ENCODE measurements at places on chromosomes 16 and 17. TPM values are rescaled to one million over a fixed set of nuclear protein-coding genes. Genes with fewer than 3 reads are reported as not detected.
A peak's percentile ranks its signal among the peaks of the same experiment; 100 is the strongest.

- no peak for DNase-seq
Measured at GRCh38 chr17:81033535-81034167, 1.3 kb upstream of the BAIAP2 start.

DNA sequence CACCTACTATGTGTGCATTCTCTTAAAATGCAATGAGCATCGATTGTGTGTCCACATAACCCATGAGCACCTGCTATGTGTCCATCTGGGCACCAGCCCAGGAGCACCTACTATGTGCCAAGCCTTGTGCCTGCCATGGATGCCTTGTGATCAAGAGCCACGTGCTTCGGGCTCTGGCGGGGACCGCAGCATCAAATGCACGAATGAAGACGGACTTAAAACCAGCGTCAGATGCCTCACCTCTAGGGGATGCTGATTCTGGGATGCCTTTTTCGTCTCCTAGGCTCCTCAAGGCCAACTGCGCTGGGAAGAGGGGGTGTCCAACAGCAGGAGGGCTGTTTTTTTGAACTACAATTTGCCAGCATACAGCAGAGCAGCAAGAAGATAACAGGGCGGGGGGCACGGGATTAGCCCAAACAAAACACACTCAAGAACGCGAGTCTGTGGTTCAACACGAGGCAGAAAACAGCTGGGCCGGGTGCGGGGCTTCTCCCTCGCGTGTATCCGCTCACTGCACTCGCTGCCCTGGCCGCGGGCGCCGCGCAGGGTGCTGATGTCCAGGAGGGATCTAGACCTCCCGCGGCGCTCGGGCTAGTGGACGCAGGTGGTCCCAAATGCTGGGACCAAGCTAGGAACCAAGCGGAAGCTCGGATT lies 1.2 kb upstream of the GLIS2 start:
- DNase-seq, result peak; percentile 52

DNA sequence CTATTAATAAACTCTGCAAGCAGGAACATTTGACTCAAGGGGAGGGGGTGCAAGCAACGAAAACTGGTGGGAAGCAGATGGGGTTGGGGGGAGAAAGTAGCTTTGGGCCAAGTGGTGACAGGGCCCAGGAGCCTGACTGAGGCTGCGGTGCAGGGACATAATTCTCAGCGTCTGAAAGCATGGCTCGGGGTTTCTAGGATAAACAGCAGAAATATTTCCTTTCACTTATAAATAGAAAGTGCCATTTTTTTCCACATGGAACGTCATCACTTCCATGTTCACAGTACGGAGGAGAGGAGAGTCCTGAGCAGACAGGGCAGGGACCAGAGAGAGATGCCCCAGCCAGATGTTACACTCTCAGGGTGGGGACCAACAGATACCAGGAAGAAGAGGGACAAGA lies 197.1 kb downstream of the ZFHX3 start:
- DNase-seq, result no peak

Gene OR2C1
- total RNA-seq, result not detected

Gene PPP1R9B
- 116 TPM for total RNA-seq

Gene RASD1
- total RNA-seq, result 2.3 TPM

DNA sequence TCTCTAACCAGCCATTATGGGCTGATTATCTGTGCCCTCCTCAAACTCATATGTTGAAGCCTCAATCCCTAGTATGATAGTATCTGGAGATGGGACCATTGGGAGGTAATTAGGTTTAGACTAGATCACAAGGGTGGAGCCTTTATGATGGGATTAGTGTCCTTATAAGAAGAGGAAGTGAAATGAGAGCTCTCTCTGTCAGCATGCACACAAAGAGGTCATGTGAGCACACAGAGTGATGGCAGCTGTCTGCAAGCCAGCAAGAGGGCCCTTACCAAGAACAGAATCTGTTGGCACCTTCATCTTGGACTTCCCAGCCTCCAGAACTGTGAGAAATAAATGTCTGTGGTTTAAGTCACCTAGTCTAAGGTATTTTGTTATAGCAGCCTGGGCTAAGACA lies 101.9 kb downstream of the PCTP start:
- no peak for DNase-seq

Gene PDF
- 14.5 TPM for total RNA-seq

GRCh38 chr17:10772425-10773380 lies 31.2 kb downstream of the TMEM238L start:
- no peak for DNase-seq

DNA sequence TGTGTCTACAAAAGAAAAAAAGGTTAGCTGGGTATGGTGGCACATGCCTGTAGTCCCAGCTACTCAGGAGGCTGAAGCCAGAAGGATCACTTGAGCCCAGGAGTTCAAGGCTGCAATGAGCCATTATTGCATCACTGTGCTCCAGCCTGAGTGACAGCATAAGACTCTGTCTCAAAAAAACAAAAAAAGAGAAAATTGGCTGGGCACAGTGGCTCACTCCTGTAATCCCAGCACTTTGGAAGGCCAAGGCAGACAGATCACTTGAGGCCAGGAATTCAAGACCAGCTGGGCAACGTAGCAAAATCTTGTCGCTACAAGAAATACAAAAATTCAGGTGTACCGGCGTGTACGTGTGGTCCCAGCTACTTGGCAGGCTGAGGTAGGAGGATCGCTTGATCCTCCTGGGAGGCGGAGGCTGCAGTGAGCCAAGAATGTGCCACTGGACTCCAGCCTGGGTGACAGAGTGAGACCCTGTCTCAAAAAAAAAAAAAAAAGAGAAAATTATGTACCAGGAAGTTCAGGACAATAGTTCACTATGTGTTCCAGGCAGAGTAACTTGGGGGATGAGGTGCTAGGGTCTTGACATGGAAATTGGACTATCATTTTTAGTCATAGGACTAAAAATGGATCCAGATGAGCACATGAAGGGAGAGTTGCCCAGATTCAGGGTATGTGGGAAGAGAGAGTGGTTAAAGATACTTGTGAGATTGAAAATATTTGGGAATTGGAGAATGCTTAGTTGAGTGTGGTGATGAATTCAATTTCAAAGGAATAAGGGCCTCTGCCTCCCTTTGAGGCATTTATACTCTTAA lies 11.0 kb downstream of the ALDH3A2 start:
- DNase-seq, result no peak

Gene SOCS1
- total RNA-seq, result 165 TPM

DNA sequence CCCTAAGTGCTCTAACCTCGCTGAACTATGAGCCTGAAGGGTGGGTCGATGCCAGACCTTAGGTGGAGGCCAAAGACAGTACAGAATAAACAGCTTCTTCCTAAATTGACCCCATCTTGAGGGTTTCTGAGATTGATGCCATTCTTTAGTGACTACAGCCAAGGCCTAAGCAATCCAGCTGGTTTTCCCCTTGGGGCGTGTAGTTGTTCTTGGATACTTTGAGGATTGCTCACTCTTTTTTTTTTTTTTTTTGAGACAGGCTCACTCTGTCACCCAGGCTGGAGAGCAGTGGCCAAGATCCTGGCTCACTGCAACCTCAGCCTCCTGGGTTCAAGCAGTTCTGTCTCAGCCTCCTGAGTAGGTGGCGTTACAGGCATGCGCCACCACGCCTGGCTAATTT lies 2.0 kb downstream of the OVCA2 start:
- DNase-seq, result no peak

DNA sequence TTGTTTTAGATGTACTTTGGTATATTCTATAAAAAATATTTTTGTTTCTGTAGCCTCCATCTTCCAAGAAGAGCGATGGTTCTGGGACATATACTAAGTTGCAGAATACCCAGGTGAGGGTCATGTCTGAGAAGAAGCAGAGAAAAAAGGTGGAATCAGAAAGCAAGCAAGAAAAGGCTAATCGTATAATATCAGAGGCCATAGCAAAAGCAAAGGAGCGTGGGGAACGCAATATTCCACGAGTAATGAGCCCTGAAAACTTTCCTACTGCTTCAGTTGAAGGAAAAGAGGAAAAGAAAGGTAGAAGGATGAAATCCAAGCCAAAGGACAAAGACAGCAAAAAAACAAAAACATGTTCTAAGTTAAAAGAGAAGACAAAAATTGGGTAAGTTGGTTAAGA lies 154.6 kb downstream of the CHD9 start:
- DNase-seq, result no peak

GRCh38 chr17:2380226-2380922 lies 20.5 kb downstream of the MNT start:
- no peak for DNase-seq

DNA sequence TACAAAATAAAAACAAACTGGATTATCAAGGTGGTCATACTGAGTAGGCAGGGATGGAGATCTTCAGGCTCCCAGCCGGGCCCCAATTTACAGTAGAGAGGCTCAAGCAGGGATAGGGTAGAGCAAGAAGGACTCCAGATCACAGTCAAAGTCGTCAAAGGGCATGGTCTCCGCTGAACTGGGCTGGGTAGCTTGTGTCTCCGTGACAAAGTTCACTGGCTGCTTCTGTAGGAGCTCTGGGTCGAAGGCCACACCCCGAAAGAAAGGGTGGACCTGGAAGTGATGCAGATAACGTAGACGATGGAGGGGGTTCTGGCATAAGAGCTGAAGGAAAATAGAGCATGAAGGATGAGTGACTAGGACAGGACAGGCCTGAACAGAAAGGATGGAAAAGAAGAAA lies 3.6 kb downstream of the RSKR start:
- DNase-seq, result no peak

GRCh38 chr16:85563515-85564276 lies 49.4 kb upstream of the GSE1 start:
- no peak for DNase-seq

GRCh38 chr17:48642843-48643696 lies 16.9 kb upstream of the HOXB9 start:
- DNase-seq, result no peak
